ENCODE measurements at places on chromosomes 12 and 14.

- no peak for DNase-seq
Measured at GRCh38 chr12:29551812-29552211, 54.3 kb upstream of the OVCH1 start.

DNA sequence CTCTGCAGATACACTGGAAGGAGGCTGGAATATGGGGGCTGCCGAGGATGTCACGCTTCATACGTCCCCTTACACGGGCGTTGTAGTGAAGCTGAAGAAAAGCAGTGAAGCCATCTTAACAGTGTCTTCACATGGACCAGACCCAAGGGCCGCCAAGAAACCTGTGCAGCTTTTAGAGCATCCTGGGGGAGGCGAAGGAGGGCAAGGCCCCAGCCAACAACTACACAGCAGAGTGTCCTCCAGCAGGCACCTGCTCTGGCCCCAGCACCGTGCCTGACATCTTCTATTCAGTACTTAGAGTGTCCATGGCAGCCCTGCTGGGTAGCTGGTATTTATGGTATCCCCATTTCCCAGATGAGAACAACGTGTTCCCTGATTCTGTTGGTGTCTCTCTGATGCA, 48.9 kb upstream of the RIN3 start:
- no peak for DNase-seq

DNA sequence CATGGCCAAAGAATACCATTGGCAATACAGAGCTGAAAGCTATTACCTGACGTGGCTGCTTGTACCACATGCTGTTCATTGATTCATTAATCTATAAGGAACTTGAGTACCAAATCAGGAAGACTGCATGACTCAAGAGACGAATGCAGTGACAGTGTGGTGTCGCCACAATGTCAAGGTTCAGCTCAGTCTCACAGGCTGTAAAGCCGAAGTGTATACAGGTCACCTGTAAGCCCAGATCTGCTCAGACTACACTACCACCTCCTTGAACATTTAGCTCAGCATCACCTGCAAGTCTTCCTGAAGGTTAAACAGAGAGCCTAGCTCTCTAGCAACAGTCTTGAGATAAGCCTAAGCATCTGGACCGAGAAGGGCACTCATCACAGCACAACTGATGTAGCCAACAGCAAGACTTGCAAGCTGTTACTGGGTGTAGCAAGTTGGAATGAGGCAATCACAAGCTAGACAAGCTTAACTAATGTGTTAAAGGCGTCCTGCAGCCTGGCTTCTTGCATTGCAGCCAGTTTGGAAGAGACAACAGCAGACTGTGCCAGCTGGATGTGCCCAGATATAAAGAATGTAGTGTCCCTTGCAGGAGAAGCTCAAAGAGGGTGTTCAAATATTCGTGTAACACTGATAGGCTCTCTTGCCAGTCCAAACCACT, 21.0 kb downstream of the TMTC1 start:
- no peak for DNase-seq

- peak; percentile 24 for DNase-seq
Measured at GRCh38 chr14:59511916-59512575, 27.7 kb downstream of the JKAMP start.

GRCh38 chr12:65526311-65526710, 247.8 kb downstream of the MSRB3 start:
- DNase-seq, result no peak

- no peak for DNase-seq
Measured at GRCh38 chr12:124994437-124994975, 1.1 kb downstream of the BRI3BP start.

DNA sequence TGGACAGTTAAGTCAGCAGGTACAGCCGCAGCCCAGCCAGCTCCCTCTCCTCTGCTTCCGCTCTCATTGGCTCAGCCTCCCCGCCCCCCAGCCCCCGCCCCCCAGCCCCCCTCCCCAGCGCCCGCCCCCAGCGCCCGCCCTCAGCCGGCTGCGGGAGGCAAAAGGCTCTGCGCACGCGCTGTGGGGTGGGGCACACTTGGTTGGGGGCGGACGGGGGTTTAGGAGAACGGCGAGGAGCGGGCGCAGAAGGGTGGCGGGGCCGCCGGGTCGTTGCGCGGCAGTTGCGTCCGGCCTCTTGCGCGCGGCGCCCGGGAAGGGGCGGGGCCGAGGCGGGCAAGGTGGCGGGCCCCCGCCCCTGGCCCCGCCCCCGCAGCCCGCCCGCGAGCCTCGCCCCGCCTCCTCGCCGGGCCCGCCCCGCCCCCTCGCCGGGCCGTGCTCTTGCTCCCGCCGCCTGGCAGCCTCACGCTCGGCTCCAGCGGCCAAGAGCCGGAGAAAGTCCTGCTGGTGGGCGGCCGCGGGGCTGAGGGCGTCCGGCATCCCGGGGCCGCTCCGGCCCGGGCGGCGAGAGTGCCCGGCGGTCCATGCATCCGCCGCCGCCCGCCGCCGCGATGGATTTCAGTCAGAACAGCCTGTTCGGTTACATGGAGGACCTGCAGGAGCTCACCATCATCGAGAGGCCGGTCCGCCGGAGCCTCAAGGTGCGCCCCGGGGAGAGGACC, at the start of gene PPP4R4:
TSS of gene PPP4R4 (plus strand) at position 438 of the 719 bp plus-strand sequence. CDS start at position 582, 144 bp downstream.
- DNase-seq, result peak; percentile 76

GRCh38 chr14:71538938-71539649, 393.1 kb upstream of the RGS6 start:
- no peak for DNase-seq

DNA sequence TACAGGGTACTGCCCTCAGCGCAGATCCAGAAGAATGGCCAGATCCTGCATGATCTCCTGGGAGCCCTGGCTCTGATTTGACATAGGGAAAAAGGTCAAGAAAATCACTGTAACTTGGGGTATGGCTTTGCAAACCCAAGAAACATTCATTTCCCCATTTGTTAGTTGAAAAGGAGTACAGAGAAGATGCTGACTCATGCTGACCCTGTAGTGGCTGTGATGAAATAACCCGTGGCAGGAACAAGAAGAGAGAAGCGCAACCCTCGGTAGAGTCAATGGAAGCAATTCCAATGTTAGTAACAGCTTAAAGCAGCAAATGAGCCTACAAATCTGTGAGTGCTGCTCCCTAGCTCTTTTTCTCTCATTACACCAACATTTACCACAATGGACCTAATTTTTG, 281.6 kb upstream of the NPAS3 start:
- peak; percentile 61 for DNase-seq

- DNase-seq, result no peak
Measured at GRCh38 chr14:22489244-22489545, 99.8 kb downstream of the DAD1 start.

GRCh38 chr12:73892201-73892600, 645.4 kb upstream of the ATXN7L3B start:
- peak; percentile 18 for DNase-seq

- no peak for DNase-seq
Measured at GRCh38 chr12:26825459-26826016, 7.5 kb downstream of the ITPR2 start.

DNA sequence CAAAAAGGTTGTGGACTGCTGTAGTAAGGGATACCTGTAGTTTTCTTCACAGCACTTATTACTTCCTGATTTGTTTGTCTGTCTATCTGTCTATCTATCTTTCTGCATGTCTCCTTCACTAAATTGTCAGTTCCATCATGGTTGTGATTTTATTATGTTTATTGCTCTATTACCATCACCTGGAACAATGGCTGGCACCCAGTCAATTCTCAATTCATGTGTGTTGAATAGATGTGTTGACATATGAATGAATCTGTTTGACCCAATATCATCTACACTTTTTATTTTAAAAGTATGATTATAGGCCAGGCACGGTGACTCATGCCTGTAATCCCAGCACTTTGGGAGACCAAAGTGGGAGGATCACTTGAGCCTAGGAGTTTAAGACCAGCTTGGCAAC, 224.4 kb downstream of the NUBPL start:
- DNase-seq, result no peak

DNA sequence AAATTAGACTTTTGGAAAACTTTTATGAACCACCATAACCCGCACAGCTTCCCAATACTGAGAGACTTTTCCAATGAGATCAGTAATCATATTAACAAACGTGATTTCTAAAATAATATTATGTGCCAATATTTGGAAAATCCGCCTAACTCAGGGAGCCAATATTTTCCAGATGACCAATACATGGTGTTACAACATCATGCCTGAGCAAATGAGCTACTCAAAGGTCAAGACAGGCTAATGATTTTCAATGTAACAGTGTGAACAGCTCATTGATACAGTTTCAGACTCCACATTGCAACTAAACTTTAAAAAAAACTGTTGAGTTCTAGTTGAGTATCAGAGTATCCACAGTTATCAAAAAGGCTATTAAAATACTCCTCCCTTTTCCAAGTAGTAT, 46.8 kb downstream of the RNF34 start:
- DNase-seq, result no peak

DNA sequence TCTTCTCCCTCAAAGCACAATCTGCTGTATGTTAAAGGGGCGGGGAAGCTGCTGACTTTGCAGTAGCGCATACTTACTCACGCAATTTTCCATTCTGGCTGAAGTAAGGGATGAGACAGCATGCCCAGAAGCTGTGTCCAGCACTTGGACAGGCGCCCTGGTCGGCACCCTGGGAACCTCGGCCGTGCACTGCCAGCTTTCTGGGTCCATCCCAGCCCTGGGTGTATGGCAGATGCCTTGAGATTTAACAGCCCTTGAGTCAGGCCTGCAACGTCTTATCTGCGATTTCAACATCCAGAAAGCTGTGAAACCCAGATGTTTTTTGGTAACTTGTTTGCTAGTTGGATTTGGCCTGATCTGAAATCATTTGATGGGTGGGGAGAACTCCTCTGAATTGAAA, 16.1 kb downstream of the EML1 start:
- no peak for DNase-seq

DNA sequence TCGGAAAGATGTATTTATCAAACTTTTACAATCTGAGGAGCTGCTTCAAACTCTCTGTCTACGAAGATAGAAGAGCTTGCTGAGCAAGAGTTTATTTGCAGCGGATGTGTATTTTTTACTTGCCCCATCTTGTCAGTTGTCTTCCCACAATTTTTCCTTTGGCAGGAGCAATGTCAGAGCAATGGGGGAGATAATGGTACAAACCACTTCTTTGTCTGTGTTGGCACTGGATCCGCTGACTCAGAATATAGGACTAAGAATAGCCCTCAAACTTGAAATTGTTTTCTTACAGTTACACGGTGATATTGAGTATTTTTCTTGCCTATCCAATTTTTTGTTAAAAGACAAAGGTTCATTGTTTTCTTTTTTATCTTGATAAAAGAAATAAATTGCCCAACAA, 27.6 kb downstream of the HELB start:
- DNase-seq, result no peak

GRCh38 chr12:68804657-68805591, 3.1 kb upstream of the MDM2 start:
- no peak for DNase-seq

DNA sequence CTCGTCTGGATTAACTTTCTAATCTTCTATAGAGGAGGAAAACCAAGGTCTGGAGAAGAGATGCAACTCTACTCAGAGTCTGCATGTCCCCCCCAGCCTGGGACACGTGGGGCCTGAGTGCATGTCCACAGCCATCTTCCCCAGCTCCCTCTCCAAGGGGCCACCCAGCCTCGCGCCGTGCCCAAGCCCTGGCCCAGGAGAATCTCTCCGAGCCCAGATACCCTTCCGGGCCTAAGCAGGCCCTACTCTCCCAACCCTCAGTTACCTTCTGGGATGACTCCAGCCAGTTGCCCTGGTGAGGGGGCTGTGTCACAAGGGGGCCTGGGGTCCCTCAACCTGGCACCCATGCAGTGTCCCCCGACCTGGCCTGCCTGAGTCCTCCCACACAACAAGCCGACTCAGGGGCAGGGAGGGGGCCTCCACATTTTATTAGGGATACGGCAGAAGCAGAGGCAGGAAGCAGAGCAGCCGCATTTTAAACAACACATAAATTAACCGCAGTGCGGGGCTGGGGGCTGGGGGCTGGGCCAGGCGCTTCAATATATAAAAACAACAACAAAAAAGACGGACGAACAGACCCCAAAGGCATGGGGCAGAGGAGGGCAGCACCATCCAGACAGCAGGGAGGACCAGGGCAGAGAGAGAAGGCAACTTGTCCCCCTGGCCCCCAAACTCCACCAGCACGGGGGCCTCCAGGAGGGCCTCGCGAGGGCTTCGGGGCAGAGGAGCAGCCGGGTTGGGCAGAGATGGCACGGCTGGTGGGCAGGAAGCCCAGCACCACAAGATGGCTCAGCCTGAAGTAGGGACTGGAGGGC, 37.3 kb downstream of the NCKAP5L start:
- no peak for DNase-seq

DNA sequence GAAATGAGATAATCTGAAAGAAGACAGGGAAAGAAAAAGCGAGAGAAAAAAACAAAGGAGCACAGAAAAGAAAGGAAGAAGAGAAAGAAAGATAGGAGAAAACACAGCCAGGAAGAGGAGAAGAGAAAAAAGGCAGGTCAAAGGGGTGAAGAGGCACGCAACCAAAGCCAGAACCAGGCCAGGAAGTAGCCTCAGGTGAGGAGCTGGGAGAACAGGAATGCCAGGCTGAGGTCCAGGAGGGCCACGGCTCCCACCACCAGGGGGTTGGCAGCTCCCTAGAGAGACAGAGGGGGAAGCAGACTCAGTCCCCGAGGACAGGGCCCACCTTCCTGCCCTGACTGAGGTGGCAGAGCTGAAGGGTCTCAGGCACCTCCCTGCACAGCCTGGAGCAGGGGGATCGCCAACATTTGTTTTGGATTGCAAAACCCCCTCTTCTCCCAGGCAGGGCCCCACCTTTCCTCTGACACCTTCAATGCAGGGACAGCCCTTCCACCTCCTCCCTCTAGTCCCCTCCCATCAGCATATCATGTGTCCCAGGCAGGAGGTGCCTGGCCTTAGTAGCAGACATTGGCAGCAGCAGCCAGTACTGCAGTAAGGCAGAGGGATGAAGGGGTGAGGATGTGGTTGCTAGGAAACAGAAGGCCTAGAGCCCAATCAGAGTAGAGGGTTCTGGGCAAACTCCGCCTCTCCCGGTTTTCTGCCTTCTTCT, 2.0 kb upstream of the AP1G2 start:
- DNase-seq, result no peak

DNA sequence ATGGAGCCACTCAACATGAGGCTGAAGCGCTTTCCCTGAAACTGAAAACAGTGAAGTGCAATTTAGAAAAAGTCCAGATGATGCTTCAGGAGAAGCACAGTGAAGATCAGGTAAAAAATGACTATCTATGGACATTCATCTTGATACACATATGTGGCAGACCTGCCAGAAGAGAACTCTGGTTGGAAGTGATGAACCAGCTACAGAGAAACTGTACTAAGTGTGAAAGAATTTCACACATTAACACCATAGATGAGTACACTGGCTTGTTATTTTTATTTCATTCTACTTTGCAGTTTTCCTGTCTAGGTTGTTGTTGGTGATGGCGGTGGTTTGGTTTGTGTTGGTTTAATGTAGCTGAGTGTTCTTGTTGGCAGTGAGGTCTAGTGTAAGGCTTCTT, 174.7 kb downstream of the ESR2 start:
- no peak for DNase-seq

Measured in A549 (cell line).